ENCODE measurements at places on chromosomes 13 and 19.
A peak's percentile ranks its signal among the peaks of the same experiment; 100 is the strongest.

DNA sequence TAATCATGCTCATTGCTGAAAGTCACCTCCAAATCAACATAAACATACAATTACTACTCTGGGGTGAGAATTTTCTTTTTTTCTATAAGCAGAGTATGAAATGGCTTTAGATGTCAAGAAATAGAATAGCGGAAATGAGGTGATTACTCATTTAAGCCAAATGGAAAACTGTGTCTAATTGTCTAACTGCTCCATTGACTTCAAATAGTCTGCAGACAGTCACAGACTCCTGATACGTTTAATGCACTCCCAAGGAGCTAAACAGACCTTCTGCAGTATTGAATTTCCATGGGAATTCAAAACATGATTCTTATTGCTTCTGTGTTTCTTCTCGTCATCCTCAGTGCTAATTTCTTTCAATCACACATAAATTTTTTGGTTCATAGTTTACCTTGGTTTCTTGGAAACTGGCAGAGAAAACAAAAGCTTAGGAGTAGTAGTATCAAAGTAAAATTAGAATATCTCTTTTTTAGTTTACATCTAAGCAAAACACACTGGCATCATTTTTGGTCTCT lies 865.2 kb upstream of the SLC10A2 start:
- DNase-seq = no peak

- DNase-seq = no peak
Measured at GRCh38 chr19:5115771-5116202, 146.9 kb downstream of the KDM4B start.

- DNase-seq = peak; percentile 10
Measured at GRCh38 chr13:45280751-45281634, 60.0 kb downstream of the TPT1 start.

DNA sequence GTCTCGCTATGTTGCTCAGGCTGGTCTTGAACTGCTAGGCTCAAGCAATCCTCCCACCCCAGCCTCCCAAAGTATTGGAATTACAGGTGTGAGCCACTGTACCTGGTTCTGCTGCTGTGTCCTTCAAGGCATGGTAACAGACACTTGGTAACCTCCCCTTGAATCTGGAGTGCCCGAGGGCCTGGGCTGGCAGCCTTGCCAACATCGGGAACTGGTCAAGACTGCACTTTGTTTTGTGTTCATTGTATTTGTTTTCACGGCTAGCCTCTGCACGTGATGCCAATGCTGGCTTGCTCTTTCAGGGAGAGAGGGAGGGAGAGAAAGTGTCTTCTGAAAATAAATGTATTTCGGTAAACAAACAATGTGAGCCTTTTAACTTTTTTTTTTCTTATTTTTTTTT lies 12.0 kb downstream of the CERS4 start:
- no peak for DNase-seq

GRCh38 chr13:111640006-111640405 lies 319.6 kb downstream of the TEX29 start:
- no peak for DNase-seq

- no peak for DNase-seq
Measured at GRCh38 chr19:18307271-18307681, 15.6 kb downstream of the LSM4 start.

DNA sequence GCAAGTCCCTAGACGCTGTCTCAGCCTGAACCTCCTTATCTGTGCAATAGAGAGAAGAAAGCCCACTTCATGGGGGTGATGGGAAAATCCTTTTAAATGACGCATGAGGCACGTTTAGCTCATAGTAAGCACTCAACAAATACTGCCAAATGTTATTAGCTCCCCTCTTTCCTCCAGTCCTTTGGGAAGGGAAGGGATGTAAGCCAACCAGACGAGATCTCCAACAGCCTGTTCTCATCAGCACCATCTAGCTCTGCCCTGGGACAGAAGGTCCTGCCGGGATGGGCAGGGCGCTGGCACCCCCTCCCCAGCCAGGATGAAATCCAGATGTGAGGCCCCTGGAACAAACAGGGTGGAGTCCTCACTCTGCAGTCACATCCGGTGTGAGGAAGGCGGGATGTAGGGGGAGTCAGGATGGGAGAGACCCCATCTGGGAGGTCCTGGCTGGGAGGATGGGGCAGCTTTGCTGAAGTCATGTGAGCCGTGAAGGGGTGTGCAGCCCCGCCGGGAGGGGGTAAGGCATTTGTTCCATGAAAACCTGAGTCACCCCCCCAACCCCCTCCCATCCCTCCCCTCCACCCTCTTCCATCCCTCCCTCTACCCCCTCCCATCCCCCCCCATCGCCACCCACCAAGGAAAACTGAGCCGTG lies 4.6 kb downstream of the S1PR2 start:
- no peak for DNase-seq

GRCh38 chr19:35315883-35316282 lies 13.1 kb upstream of the CD22 start:
- no peak for DNase-seq

GRCh38 chr13:37412241-37412921 lies 186.2 kb downstream of the POSTN start:
- no peak for DNase-seq

DNA sequence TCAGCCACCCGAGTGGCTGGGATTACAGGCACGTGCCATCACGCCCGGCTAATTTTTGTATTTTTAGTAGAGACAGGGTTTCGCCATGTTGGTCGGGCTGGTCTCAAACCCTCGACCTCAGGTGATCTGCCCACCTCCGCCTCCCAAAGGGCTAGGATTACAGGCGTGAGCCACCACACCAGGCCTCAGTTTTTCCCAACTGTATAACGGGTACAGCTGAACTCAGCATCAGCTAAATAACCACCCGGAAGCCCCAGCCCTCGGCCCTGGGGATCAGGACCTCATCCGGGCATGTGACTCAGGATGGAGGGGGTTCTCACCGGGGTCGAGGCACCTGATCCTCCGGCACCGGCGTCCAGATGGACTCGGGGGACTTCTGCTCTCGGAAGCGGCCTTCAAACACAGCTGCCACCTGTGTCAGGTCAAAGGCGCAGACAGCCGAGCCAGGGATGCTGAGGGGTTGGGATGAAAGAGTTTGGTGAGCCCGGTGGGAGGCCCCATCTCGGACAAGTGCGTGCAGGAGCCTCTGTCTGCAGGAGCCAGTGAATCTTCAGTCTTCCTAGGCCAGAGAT lies 8.9 kb downstream of the SEMA6B start:
- no peak for DNase-seq

- peak; percentile 18 for DNase-seq
Measured at GRCh38 chr13:86992251-86992650, 678.9 kb upstream of the SLITRK5 start.

GRCh38 chr19:2503521-2504109 lies 27.7 kb downstream of the GADD45B start:
- DNase-seq = no peak

DNA sequence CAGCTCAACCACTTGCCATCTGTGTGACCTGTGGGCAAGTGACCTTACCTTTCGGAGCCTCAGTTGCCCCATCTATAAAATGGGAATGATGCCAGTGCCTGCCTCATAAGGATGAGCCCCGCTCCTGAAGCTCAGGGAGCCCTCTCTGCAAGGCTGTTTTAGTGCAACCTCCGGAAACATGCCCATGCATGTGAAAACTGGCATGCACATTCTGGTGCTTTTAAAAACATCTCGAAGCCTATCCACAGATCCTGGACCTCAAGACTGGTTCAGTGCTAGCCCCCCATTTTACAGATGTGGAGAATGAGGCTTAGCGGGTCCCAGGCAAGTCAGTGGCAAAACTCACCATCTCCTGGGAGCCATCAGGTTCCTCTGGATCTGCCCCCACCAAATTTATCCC lies 5.6 kb downstream of the CADM4 start:
- no peak for DNase-seq

DNA sequence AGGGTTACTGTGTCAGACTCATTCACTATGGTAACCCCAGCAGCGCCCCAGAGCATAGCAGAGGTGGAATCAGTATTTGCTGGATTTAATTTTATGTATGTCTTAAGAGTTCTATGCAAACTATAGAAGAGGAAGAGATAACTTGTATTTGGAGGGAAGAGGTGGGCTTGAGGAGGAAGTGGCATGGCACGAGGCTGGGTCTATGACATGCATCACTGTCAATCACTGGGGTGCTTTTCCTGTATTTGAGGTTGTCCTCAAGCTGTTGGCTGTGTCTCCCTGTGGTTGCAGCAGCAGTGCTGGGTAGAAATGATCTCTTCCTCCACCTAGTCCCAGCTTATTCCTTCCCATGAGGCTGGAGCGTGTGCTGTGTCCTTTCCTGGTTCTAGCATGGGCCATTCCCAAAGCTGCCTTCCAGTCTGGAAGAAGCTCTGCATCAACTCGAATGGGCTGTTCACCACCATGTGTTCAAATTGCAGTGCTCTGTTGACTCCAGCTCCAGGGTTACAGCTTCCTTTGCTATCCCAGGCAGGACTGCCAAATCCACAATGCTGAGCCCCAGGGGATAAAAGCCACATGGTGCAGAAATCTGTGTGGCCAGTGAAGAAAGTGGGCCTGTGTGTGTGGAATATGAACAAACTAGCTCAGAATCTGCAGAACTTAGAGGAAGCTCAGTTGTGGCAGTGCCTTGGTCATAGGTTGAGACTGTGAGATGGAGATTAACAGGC lies 73.1 kb upstream of the MTIF3 start:
- DNase-seq = peak; percentile 6

- DNase-seq = no peak
Measured at GRCh38 chr19:19382118-19382517, 23.4 kb upstream of the GATAD2A start.

DNA sequence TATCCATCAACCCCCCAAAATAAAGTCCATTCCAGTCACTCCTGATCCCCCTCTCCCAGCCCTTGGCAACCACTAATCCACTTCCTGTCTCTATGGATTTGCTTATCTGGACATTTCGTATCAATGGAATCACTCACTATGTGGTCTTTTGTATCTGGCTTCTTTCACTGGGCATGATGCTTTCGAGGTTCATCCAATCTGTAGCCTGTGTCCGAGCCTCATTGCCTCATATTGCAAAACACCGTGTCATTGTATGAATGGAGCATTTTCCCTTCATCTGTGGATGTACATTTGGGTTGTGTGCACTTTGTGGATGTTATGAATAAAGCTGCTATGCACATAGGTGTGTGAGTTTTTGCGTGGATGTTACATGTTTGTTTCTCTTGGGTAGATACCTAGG lies 1.4 kb upstream of the FZR1 start:
- no peak for DNase-seq

GRCh38 chr13:80428349-80429096 lies 87.6 kb upstream of the SPRY2 start:
- DNase-seq = no peak

- no peak for DNase-seq
Measured at GRCh38 chr13:23380534-23380933, 53.0 kb downstream of the SACS start.

DNA sequence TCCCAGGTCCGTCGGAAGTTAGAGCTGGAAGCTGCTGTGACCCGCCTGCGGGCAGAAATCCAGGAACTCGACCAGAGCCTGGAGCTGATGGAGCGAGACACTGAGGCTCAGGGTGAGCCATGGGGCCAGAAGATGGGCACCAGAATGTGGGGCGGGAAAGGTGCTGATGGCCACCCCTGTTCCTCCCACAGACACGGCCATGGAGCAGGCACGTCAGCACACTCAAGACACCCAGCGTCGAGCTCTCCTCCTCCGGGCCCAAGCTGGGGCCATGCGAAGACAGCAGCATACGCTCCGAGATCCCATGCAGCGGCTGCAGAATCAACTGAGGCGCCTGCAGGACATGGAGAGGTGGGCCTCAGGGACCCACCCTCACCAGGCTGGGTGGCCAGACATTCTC lies 2.5 kb downstream of the HAUS5 start:
- no peak for DNase-seq

- no peak for DNase-seq
Measured at GRCh38 chr19:3194106-3195087, 8.7 kb downstream of the NCLN start.

DNA sequence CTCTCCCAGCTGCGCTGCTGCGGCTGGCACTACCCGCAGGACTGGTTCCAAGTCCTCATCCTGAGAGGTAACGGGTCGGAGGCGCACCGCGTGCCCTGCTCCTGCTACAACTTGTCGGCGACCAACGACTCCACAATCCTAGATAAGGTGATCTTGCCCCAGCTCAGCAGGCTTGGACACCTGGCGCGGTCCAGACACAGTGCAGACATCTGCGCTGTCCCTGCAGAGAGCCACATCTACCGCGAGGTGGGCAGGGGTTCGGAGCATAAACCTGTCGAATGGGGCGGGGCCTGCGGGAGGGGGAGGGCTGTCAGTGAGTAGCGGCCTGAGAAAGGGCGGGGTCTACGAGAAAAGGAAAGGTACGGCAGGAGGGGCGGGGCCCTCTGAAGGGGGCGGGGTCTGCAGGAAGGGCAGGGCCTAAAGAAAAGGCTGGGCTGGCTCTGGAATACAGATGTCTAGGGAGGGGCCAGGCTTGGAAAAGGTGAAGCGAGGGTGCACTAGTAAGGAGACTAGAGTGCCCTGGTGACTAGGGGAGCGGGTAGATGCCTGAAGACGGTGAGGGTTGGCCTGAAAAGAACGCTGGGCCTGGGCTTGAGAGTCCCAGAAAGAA lies 3.6 kb downstream of the CD37 start:
- no peak for DNase-seq

DNA sequence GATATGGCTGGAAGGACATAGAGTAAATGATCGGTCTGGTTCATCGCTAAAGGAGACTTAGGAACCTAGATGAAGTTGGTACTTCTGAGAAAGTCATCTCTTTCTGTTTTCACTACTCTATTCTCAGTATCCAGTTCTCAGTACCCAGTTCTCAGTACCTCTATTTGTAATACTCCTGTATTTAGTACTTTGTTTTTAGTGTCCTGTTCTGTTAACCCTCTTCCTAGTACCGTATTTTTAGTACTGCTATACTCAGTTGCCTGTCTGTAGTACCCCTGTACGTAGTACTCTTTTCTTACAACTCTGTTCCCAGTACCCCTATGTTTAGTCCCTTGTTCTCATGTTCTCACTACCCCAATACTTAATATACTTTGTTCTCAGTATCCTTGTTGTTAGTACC lies 1.2 kb downstream of the RFXAP start:
- DNase-seq = peak; percentile 11

DNA sequence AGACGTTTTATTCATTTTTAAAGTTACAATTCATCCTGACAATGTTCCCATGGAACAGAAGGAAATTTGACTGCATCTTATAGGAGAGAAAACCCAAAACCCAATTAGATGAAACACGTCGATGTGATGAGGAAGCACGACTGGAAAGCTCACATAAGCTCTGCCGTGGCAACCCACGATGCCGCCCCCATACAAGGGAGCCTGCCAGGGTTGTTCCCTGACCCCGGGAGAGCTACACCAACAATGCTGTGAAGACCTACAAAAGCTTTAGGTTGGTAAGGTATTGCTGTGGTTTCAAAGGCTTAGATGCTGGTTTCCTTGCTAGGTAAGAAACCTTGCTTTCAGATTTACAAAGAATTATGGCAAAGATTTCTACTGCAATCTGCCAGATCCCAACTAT lies 393.1 kb downstream of the KLF12 start:
- no peak for DNase-seq

DNA sequence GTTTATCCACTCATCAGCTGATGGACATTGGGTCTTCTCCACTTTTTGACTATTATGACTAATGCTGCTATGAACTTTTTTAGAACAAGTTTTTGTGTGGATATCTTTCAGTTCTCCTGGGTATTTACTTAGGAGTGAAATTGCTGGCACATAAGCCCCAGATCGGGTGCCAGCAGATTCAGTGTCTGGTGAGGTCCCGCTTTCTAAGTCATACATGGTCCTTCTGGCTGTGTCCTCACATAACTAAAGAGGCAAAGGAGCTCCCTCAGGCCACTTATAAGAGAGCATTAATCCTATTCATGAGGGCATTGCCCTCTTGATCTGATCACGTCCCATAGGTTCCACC lies 600 bp upstream of the ZNF226 start:
- no peak for DNase-seq

- no peak for DNase-seq
Measured at GRCh38 chr13:80828759-80829158, 487.8 kb upstream of the SPRY2 start.

All from KG1 (cell line).